ENCODE measurements at places on chromosomes 11 and 22.

DNA sequence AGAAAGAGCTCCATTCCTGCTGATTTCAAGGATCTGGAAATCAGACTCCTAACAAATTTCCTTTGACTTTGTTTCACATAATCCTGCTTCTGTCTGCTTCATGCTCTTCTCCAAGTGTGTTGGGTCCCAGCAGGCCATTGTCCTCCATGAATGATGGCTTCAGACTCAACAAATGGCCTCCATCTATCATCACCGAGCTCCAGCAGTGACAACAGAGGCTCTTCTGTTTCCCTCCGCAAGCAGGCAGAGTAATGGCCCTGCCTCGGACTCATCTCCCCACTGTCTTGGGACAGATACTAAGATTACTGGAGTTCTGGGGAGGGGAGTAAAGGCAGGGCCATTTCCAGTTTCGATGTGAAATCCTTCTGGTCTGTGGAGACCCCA lies 127.3 kb downstream of the TENM4 start:
- DNase-seq: no peak

GRCh38 chr22:47196881-47197772 lies 434.7 kb downstream of the TBC1D22A start:
- DNase-seq: no peak

GRCh38 chr11:11552529-11553087 lies 69.2 kb downstream of the GALNT18 start:
- no peak for DNase-seq

GRCh38 chr11:70091638-70092037 lies 13.5 kb downstream of the ANO1 start:
- no peak for DNase-seq

DNA sequence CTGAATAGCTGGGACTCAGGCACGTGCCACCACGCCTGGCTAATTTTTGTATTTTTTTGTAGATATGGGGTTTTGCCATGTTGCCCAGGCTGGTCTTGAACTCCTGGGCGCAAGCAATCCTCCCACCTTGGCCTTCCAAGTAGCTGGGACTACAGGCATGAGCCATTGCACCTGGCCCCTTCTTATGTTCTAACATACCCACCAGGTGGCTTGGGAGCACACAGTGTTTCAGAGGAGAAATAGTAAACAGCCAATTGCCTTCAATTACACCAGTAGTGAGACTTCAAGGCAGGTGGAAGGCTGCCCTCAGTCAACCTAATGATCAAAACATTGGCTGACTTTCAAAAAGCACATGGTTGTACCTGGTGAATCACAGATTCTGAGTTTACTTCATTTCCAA lies 167.2 kb downstream of the SWAP70 start:
- no peak for DNase-seq

- DNase-seq: no peak
Measured at GRCh38 chr11:1202154-1202775, 20.6 kb upstream of the MUC5B start.

DNA sequence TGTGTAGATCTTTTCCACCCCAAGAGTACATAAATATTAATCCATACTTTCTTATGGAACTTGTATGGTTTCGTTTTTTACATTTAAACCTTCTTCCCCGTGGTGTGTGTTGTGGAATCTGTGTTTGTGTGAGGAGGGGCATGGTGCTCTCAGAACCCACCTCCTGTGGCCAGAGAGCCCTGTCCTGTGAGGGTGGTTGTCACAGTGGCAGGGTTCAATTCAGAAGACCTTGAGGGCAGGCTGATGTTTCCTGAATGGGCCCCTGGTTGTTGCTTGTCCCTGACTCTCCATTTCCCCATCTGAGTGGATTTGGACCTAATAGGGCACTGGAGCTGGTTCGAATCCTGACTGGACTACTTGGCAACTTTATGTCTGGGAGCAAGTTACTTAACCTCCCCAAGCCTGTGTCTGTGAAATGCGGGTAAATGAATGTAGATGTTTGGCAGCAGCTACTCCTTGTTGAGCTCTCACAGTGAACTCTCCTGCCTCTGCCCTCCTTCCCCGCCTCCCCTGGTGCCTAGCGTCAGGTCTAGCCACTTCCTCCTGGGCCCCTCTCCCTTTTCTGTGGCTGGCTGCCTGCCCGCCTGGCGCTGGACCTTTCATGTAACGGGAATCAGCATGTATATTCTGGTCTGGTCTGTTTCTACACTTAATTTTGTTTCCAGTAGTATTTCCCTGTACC lies 7.3 kb downstream of the NEAT1 start:
- DNase-seq: no peak

GRCh38 chr11:67312187-67313021 lies 9.1 kb downstream of the SSH3 start:
- DNase-seq: no peak

DNA sequence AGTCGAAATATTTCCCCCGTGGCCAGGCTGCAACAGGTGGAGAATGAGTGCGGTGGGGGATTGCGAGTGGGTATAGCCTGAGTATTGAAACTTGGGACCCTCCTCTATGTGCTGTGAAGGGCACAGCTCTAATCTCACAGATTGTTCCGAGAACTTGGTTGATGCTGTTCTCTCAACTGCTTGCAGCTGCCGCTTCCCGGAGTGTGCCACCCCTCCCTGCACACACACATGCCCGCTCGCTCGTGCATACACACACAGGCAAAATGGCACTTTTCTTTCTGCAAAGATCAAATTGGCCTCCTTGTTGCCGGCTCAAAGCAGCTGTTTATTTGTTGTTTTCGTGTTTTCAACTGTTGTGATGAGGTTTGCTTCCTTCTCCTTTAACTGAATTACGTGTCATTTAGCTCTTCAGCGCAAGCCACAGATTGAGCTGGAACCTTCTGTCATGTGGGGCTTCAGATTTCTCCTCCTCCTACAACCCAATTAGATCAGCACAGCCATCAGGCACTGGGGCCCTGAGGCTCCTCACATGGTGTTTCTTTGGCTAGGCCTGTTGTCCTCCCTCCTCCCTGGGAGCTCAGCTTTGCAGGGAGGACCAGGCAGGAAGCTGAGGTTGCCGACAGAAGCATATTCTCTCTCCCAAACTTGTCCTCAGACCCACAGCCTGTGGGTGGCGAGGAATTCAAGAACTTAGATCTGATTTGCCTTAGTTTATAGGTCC lies 13.9 kb upstream of the B3GAT1 start:
- no peak for DNase-seq

All from skin of body (tissue), 3 donors.